ENCODE measurements at places on chromosomes 12 and 14. TPM values are rescaled to one million over a fixed set of nuclear protein-coding genes. Genes with fewer than 3 reads are reported as not detected.

The HOXC9 gene
- total RNA-seq: 3.8 TPM

- no peak for DNase-seq
Measured at GRCh38 chr14:41668356-41668755, 61.7 kb downstream of the LRFN5 start.

The CEP128 gene
- 16.1 TPM for total RNA-seq

- no peak for DNase-seq
Measured at GRCh38 chr12:50117057-50117622, 5.1 kb downstream of the COX14 start.

- no peak for DNase-seq
Measured at GRCh38 chr12:5094551-5094950, 50.9 kb downstream of the KCNA5 start.

The CD163 gene
- total RNA-seq: 848 TPM

- DNase-seq: no peak
Measured at GRCh38 chr14:36423430-36423829, 96.6 kb downstream of the NKX2-1 start.

- no peak for DNase-seq
Measured at GRCh38 chr12:54206791-54207190, 18.0 kb upstream of the SMUG1 start.

The AKAP6 gene
- 1.1 TPM for total RNA-seq

DNA sequence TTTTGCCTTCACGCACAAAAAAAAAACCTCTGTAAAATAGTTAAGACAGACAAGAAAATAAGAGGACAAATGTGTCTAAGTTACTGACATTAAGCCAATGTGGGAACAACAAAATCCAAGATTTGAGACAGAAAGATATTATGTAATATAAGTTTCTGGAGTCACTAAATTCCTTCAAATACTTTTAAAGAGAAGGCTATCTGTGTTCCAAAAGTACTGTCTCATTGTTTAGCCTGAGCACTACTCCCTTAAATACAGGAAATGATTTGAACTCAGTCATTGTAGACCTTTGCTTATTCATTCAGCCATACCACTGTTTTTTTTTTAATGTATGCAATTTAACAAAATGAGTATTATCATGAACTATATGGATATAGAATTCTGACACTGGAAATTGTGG, 82.7 kb upstream of the KITLG start:
- DNase-seq: no peak

DNA sequence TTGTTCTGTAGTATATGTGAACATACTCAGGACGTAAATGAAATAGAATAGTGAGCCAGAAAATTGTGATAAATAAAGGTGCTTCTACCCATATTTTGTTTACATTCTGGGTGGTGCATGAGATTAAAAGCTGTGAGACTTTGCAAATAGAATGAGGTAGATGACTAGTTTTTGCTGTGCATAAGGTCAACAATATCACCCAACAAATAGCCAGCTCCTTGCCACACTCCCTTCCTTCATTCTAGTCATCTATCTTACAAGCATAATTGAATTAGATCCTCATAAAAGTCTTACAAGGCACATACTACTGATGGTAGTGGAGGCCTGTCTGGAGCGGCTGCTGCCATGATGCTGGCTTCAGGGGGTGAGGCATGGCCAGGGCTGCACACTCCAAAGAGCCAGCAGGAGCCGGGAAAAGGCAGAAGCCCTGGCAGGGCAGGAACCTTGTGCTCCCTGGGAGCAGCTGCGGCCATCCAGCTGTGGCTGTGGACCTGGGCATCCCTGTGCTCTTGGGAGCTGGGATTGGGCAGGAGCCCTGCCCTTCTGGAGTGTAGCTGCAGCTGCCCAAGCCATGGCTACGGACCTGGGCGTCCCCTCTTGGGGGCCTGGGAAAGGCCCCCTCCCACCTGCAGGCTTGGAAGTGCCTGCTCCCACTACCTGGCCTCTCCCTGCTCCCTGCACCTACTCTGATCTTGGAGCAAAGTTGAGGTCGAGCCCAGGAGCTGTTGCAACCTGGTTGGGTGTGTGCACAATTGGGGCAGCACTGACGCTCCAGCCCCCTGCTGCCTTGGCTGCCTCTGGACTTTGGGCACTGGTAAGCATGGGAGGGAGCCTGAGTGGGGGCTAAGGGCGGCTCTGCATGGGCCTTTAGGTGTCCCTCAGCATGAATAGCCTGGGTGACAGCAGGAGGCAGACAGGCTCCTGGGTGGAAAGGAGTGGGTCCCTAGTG, 112.8 kb downstream of the DACT1 start:
- no peak for DNase-seq

The TMEM233 gene
- not detected for total RNA-seq

The GALNT16 gene
- 8.8 TPM for total RNA-seq

GRCh38 chr14:63848890-63849289, 3.9 kb upstream of the SYNE2 start:
- DNase-seq: no peak

The CBLN3 gene
- 2.3 TPM for total RNA-seq

- no peak for DNase-seq
Measured at GRCh38 chr12:53191096-53191884, 10.6 kb upstream of the CSAD start.

The OTX2 gene
- not detected for total RNA-seq

DNA sequence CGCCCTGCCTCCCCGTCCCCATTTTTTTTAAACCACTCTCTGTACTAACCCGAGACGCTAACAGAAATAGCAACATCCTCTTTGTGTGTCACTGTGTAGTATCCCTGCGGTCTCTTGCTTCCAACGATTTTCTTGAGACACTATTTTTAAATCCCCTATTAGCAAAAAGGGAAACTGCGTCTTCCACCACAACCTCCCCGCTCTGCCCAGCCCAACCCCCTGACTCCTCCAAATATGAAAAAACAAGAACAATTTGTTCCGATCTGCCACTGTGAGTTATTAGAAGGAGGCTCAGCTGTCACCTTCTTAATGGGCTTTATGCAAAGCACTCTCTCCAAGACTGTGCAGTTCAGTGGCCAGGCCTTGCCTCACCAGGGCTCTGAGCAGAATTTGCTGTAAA, 76.3 kb downstream of the MAP1LC3B2 start:
- DNase-seq: no peak

The SLCO1B1 gene
- total RNA-seq: not detected

The BAZ1A gene
- total RNA-seq: 34.1 TPM

DNA sequence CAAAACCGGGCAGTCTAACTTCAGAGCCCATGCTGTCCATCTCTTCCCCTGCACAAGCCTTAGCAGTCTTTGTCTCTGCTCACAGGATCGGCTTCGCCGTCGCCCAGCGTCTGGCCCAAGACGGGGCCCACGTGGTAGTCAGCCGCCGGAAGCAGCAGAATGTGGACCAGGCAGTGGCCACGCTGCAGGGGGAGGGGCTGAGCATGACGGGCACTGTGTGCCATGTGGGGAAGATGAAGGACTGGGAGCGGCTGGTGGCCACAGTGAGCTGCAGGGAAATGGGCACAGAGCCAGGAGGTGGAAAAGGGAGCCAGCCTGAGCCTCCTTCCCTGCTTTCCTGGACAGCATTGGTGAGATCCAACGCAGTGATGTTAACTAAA, 14.2 kb upstream of the CARMIL3 start:
- no peak for DNase-seq

DNA sequence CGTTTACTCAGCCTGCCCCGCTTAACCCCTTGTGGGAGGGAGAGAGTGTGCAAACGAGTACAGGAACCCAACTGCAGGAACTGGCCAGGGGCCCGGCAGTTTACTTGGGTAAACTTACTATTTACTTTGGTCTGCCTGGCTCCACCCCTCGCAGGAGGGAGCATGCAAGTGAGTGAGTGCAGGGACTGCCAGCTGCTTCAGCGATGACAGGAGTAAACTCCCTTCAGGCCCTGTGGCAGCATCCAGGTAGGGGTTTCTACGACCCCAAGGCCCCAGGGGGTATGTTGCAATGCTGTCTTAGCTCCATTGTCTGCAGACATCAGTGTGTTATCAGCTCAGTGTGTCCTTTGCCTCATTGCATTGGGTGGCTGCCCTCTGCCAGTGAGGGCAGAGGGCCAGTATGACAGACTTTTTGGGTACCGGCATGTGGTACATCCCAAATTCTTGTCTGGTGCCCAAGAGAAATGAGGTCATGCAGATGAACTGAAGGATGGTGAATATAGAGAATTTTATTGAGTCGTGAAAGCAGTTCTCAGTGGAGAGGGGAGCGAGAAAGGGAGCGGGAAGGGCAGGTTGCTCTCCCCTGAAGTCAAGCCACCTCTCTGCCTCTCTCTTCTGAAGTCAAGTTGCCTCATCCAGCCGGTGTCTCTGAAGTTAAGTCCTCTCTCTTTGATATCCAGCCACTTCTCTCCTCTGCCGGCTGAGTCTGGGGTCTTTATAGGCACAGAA, 181.8 kb downstream of the FUT8 start:
- DNase-seq: no peak

The FAM216A gene
- total RNA-seq: 10.5 TPM

The ENDOU gene
- 0.98 TPM for total RNA-seq

DNA sequence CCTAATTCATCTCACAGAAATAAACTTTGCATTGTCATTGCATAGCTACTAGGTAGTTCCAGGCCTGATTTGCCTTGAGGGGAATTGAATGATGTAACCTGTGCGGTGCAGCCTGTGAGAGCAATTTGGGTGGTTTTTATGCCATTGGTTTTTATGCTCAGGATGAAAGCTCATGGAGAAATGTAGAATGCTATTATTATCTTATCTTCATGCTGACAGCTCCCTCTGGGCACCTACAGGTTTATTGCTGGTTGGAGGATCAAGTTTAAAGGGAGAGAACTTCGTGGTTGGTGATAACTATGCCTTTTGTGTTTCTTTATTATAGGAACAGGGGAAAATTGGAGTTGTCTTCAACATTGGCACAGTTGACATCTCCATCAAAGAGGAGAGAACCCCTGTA, 547.9 kb downstream of the DIO2 start:
- no peak for DNase-seq

The WIF1 gene
- total RNA-seq: 25.9 TPM

- DNase-seq: no peak
Measured at GRCh38 chr12:12722435-12723148, 5.4 kb downstream of the CDKN1B start.

The STAB2 gene
- 0.16 TPM for total RNA-seq
